ENCODE measurements at places on chromosomes 11 and 22. TPM values are rescaled to one million over a fixed set of nuclear protein-coding genes. Genes with fewer than 3 reads are reported as not detected.

The ASPHD2 gene
- 2.7 TPM for total RNA-seq

The NPTXR gene
- total RNA-seq: 6.9 TPM

The NPAS4 gene
- 3.1 TPM for total RNA-seq

The ACRV1 gene
- not detected for total RNA-seq

The TANGO2 gene
- total RNA-seq: 25.1 TPM

The CTR9 gene
- 36.7 TPM for total RNA-seq

The KCNJ1 gene
- total RNA-seq: 120 TPM

The UCP2 gene
- 58.6 TPM for total RNA-seq

The GGT5 gene
- 12.1 TPM for total RNA-seq

The SLC6A5 gene
- 0.18 TPM for total RNA-seq

The GAB4 gene
- total RNA-seq: not detected

The RAB36 gene
- 12.9 TPM for total RNA-seq

The IL17REL gene
- not detected for total RNA-seq

The CATSPER1 gene
- total RNA-seq: not detected

The GGTLC3 gene
- 0.29 TPM for total RNA-seq

Data from metanephros (tissue), 2 donors.